PC-3 (cell line): ENCODE measurements at places on chromosomes 16 and 17. TPM values are rescaled to one million over a fixed set of nuclear protein-coding genes. Genes with fewer than 3 reads are reported as not detected.

GRCh38 chr17:15483431-15483830 is 16.0 kb upstream of the CDRT4 start:
- no peaks in the 10 kb centered on the region; the same call in 1 of the 2 replicates for H3K36me3 ChIP-seq
- no peak for DNase-seq
- no peak overlapping the region for H3K27ac ChIP-seq
- H3K4me1 ChIP-seq: peaks cover 12% of the 10 kb centered on the region
- H3K4me3 ChIP-seq: no peak overlapping the region
- H3K27me3 ChIP-seq: no peaks in the 10 kb centered on the region

DNA sequence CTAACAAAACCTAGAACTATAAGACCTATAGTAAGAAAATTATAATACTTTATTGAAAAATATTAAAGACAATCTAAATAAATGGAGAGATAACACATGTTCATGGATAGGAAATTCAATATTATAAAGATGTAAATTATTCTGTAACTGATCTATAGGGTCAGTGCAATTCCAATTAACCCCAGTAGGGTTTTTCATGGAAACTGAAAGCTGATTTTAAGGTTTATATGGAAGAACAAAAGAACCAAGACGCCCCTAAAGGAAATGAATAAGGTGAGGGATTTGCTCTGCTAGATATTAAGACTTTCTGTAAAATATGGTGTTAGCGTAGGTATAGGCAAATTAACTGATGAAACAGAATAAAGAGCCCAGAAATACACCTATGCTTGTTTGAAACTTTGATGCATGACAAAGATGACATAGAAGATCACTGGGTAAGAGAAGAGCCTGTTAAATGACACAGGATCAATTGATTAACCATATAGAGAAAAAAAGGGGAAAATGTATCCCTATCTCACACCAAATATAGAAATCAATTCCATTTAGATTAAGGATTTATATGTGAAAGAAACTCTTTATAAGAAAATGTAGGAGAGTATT is 3.0 kb downstream of the ICAM2 start:
- no peak overlapping the region for H3K4me3 ChIP-seq
- no peak overlapping the region for H3K27ac ChIP-seq
- DNase-seq: peak; percentile 37
- H3K36me3 ChIP-seq: no peaks in the 10 kb centered on the region

- no peak for DNase-seq
- peaks cover 63% of the 10 kb centered on the region for H3K27me3 ChIP-seq
- no peaks in the 10 kb centered on the region for H3K36me3 ChIP-seq
- H3K27ac ChIP-seq: no peak within 1 kb of the TSS
Measured at GRCh38 chr17:34579017-34579946, at the start of gene TMEM132E. TMEM132E (plus strand) TSS chr17:34579582; CDS start chr17:34581077, 1,495 bp downstream.

UBALD1 gene
- total RNA-seq: 24.6 and 28.2 TPM in 2 replicates

DNA sequence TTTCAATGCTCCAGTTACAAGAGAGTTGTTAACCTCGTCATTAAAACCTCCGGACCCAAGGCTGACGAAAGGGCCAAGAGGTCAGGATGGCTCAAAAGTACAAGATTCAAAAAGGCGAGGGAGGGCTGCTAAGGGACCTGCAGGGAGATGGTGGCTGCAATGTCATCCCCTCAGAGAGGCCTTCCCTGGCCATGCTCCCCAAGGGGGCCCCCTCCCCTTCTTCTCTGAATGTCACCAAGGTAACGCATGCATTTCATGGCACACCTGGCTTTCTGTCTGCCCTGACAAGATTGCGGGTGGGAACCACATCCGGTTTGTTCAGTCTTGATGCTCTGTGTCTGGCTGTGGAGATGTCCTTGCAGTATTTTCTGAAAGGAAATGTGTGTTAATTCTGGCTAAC is 89.9 kb downstream of the C16orf78 start:
- H3K4me1 ChIP-seq: no peaks in the 10 kb centered on the region
- no peak for DNase-seq
- H3K36me3 ChIP-seq: no peaks in the 10 kb centered on the region
- no peak overlapping the region for H3K27ac ChIP-seq
- H3K27me3 ChIP-seq: 0 out of 2 replicates have a peak, but pooled peaks cover 3% of the 10 kb centered on the region

DNA sequence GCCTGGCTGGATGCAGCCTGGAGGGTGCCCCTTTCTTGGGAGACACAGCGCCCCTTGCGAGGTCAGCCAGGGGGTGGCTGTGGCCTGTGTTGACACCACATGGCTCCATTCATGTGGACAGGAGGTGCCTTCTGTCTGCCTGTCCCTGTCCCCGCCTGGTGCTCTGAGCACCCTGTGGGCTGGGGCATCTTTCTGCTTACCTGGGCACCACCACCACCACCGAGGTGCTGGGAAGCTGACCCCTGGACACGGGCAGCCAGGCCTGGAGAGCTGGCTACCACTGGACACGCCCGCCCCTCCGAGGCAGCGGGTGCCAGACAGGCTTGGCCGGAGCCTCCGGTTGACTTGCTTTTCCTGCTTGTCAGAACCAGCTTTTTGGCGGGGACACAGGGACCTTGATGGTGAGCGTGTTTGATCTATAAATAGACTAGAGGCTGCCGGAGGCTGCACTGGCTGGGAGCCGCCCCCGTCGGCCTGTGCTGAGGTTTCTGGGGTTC is 121.3 kb upstream of the GSE1 start:
- no peaks in the 10 kb centered on the region for H3K27me3 ChIP-seq
- H3K4me1 ChIP-seq: peaks cover 12% of the 10 kb centered on the region
- peak; percentile 65 for DNase-seq
- H3K27ac ChIP-seq: no peak overlapping the region

- no peaks in the 10 kb centered on the region for H3K27me3 ChIP-seq
- H3K4me1 ChIP-seq: peaks cover 16% of the 10 kb centered on the region
- no peaks in the 10 kb centered on the region for H3K36me3 ChIP-seq
- no peak overlapping the region for H3K27ac ChIP-seq
- H3K4me3 ChIP-seq: no peak overlapping the region
- DNase-seq: no peak
Measured at GRCh38 chr16:88451586-88452481, 1.2 kb upstream of the ZFPM1 start.

SLC38A7 gene
- total RNA-seq: 4.0 and 7.3 TPM in 2 replicates

- H3K27me3 ChIP-seq: no peaks in the 10 kb centered on the region
- H3K36me3 ChIP-seq: no peaks in the 10 kb centered on the region
- peaks cover 14% of the 10 kb centered on the region for H3K4me1 ChIP-seq
- H3K4me3 ChIP-seq: no peak overlapping the region
Measured at GRCh38 chr17:49588726-49589576, 13.3 kb downstream of the NXPH3 start.

- peak overlapping the region; percentile 77; the same call in 1 of the 2 replicates for H3K4me3 ChIP-seq
- H3K4me1 ChIP-seq: peaks cover 32% of the 10 kb centered on the region
- no peak for DNase-seq
- no peak overlapping the region for H3K27ac ChIP-seq
- H3K36me3 ChIP-seq: no peaks in the 10 kb centered on the region
- H3K27me3 ChIP-seq: peaks cover 21% of the 10 kb centered on the region
Measured at GRCh38 chr17:49996121-49996494, 1.1 kb upstream of the DLX3 start.
